HT1080 (cell line): ENCODE measurements at places on chromosomes 4 and X. TPM values are rescaled to one million over a fixed set of nuclear protein-coding genes. Genes with fewer than 3 reads are reported as not detected.

The MAOA gene
- 9.3 and 14.5 TPM in 2 replicates for total RNA-seq

The RAB41 gene
- not detected in 2 replicates for total RNA-seq

The CXCL11 gene
- not detected in 2 replicates for total RNA-seq

The IL9R gene
- 0.13 and 0.27 TPM in 2 replicates for total RNA-seq

The CXCL6 gene
- total RNA-seq: not detected in 2 replicates

The SCD5 gene
- 31.2 and 33.2 TPM in 2 replicates for total RNA-seq
